ENCODE measurements at places on chromosomes 3 and 15. TPM values are rescaled to one million over a fixed set of nuclear protein-coding genes. Genes with fewer than 3 reads are reported as not detected.

DNA sequence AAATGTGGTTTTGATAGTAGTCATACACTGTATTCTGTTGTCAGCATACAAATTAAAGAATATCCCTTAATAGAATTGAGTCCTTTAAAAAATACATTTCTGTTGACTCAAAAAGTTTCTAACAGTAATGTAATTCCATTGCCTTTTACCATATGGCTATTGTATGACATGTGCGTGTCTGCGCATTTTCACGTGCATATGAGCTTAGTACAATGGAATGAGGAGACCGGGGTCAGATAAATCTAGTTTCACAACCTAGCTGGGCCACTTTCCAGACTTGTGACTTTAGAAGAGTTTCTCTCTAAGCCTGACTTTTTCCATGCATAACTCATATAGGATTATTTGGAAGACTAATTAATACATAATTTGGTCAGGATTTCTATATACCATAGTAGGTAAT is 38.7 kb downstream of the ZBTB38 start:
- DNase-seq = no peak

ISLR gene
- not detected for polyA plus RNA-seq

NUP210 gene
- polyA plus RNA-seq = 61.0 TPM

SLC15A2 gene
- polyA plus RNA-seq = 0.28 TPM

All from K562 (cell line).